ENCODE measurements at places on chromosomes 5 and 9.

- no peak for DNase-seq
These were observed 5.7 kb downstream of the MAPKAP1 start for GRCh38 chr9:125701351-125701750.

- DNase-seq: no peak
These were observed 82.6 kb upstream of the PHYKPL start for GRCh38 chr5:178314961-178315820.

DNA sequence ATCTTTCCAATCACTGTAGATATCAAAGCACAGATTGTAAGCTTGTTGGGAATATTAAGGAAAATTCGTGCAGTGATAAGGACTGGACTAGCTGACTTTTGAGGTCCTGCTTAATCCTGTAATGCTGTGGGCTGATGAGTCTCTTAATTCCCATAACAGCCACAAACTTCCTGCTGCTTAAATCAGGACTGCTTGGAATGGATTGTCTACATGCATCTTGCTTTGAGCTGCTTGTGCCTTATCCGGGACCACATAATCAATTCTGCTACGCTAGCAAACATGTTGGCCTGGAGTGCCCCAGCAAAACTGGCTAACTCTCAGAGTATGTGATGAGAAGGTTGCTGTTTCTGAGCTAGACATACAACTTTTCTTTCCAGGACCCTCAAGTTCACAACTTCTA is 79.6 kb downstream of the SNCAIP start:
- DNase-seq: no peak

- DNase-seq: no peak
These were observed at the start of gene SHISAL2B for GRCh38 chr5:64690417-64691151. SHISAL2B (plus strand) TSS chr5:64690503; CDS start chr5:64690624, 121 bp downstream.

Data from stimulated activated CD4-positive, alpha-beta T cell treated with anti-CD3 and anti-CD28 coated beads, Interleukin-4, amount 100 ng/mL, for 4 hours (primary cell).